ENCODE measurements at places on chromosomes 1 and 21.
A peak's percentile ranks its signal among the peaks of the same experiment; 100 is the strongest.

DNA sequence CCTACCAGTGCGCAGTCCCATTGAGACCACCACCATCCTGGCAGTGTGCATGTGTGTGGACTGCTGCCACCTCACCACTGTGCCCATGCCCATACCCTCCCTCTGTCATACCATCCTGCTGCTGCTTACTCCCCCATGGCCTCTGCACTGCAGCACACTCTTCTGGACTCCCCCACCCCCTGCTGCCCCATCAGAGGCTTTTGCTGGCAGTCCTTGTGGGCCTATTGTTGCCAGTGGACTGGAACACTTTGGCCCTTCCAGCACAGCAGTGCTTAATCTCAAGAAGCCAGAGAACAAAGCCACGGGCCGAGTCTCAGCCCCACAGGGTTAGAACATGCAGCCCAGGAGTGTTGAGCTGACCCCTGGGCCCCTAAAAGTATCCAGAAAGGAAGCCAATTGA, 41.9 kb upstream of the IVNS1ABP start:
- DNase-seq: no peak

DNA sequence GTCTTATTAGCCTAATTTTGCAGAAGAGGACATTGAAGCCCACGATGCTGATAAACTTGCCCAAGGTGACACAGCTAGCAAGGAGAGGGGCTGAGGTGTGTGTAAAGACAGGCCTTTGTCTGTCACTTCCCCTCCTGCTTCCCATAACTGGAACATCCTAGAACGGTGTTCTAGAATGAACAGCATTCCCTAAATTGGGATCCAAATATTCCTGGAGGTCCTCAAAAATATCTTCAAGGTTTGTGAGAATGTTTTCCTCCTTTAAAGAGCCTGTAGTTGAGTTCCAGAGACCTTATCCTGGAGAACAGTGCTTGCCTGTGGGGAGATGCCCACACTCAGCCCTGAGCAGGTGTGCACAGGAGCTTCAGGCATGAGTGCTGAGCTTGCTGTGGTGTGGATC, 41.5 kb upstream of the SAMD13 start:
- no peak for DNase-seq

DNA sequence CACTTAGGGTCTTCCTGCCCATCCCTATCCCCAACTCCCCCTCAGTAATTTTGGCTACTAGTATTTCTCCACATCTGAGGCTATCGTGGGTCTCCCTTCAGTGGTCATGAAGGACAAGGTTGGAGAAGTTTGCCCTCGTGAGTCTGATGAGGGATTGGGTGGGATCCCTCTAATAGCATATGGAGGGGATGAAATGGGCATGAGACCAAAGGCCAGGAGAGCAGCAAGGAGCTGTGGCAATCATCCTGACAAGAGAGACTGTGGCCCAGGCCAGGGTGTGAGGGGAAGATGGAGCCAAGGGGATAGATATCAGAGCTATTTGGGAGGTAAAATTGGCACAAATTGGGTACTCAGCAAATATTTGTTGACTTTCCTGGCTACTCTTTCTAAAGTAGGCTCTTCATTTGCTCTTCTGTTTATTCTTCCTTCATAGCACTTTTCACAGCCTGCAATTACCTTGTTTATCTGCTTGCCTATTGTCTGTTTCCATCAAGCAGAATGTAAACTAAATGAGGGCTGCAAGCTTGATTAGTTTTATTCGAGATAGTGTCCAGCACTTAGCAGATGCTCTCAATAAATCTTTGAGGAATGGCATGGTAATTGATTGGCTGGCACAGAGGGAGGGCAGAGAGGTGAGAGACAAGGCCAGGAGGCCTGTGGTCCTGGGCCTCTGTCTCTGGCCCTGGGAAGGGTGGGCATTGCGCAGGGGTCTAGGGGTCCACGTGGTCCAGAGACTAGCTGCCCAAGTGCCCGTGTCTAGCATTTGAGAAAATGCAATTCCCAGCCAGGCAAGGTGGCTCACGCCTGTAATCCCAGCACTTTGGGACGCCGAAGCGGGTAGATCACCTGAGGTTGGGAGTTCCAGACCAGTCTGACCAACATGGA, 1.5 kb upstream of the PLK3 start:
- DNase-seq: no peak

GRCh38 chr1:19661721-19662228, 2.9 kb upstream of the HTR6 start:
- DNase-seq: peak; percentile 44

- DNase-seq: no peak
Observed at GRCh38 chr1:154844297-154844681, 25.8 kb downstream of the KCNN3 start.

DNA sequence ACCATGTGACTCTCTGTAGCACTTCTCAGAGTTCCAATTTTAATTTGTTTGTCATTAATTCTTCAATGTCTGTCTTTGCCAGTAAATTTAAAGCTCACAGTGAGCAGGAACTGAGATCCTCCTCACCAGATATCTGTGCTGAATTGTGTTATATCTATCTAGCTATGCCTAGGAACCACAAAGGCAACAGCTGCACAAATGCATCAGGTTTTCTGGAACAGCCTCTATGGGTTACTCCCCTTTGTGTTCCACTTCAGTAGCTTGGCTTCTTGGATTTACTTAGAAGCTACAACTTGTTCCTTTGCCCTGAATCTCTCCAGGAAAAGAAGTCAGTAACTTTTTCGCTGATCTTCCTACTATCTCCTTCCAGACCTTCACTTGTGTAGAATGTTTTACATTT, 1237.8 kb upstream of the ADGRL4 start:
- no peak for DNase-seq

DNA sequence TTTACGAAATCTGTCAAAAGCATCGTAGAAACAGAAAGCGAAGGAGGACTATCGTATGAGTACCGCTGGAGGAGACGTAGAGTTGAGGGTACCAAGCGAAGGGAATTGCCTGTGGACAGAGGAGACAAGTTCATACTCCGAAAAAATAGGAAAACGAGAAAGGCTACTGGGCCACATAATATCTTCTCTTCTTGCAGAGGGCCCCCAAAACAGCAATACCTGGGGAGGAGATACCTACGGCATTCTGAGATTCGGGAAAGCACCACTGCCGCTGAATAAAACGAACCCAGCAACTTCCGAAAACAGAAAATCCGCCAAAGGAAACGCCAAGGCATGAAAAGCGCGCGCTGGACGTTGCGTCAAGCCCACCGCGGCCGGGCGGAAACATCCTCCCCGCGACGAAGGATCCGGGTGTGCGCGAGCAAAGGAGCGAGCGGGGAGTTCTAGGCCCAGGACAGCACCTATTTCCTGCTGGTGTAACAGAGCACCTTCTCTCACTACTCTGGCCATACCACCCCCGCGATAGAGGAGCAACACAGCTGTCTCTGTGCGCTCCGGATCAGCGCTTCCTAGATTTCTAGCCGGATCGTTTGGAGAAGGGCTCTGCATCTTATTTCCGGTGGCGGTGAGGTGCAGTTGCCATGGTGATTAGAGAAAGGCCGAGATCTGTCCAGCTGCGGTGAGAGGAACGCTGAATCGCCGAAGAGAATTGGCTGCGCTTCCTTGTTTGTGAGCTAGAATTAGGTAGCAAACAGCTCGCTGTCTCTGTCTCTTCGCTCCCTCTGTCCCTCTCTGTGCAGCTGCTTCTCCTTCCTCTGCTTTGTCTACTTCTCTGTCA, at the start of the genes EFCAB7 and ITGB3BP:
Gene EFCAB7, plus strand, starts transcription at position 635 of the 838 bp plus-strand sequence. CDS start 2,048 bp downstream, outside the sequence.
Gene ITGB3BP, minus strand, starts transcription at position 335 of the 838 bp plus-strand sequence. Its CDS starts 92 bp downstream, at position 243.
- peak; percentile 95 for DNase-seq

- no peak for DNase-seq
Observed at GRCh38 chr1:41588334-41588875, 103.9 kb upstream of the EDN2 start.

DNA sequence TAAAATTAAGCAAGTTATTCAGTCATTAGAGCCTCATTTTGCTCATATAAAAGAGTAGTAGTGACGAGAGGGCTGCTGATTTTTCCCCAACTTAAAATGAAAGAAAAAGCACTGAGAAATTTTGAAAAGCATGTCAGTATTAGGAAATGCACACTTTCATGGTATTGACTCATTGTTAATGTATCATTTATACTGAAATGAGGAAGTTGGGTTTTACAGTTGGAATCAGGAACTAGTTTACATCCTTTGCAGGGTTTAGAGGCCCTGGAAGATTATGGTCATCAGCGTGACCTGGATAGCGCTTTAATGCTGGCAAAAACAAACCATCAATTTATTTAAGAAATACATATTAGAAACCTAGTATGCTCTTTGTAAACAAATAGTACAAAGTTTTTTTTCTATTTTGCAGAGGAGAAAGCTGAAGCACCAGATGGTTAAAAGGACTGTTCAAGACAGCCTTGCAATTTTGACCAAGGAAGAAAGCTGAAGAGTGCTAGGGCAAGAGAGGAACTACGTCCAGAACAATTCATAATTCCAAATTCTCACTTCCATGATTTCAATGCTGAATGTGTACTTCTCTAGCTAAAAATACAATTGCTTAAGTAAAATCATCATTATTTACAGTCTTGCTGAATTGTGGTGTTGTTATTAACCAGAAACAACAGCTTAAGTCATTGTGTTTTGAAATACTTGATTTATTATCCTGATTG, 94.8 kb upstream of the SGIP1 start:
- DNase-seq: no peak

- no peak for DNase-seq
Observed at GRCh38 chr1:39525366-39526165, 34.1 kb downstream of the BMP8A start.

DNA sequence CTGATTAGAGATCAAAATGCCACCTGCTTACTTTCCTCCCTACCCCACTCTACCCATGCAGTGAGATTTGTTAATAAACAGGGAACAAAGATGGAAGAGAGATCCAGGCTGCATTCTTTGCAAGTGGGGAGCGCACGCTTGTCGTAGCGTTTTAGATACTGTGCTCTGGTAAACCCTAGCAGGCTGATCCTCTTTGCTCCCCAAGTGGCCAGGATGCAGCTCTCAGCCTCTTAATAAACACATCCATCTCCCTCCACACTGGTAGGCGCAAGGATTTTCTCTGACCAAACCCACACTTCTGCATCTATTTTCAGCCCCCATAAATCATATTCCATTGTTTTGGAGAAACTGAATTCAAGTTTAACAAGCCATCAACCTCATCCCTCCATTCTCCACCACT, 2.9 kb downstream of the PGBD5 start:
- no peak for DNase-seq

DNA sequence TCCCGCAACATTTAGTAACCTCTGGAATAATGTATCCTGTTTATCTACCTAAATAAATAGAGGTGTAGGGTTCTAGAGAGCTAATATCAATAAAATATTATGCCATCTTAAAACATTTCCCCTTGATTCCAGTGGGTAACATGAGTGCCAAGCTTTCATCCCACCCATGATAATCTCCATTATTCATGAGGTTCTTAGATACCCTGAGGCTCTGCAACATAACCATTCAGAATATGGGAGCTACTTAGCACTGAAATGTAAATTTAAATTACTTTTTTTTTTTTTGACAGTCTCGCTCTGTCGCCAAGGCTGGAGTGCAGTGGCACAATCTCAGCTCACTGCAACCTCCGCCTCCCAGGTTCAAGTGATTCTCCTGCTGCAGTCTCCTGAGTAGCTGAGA, 832.7 kb downstream of the BRINP3 start:
- DNase-seq: no peak

DNA sequence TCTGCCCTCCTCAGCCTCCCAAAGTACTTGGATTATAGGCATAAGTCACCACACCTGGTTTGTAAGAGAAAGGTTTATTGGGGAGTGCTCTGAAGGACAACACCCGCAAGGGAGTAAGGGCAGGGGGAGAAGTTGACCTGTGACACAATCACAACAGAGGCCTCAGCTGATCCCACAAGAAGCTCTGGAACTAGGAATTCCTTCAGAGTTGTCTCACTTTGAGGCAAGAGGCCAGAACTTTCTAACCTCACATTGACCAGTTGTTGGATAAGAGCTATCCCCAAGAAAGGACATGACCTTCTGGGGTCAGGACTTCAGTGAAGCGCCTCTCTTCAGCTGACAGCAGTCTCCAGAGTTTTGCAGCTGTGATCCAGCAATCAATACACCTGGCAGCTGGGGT, 27.4 kb upstream of the RC3H1 start:
- no peak for DNase-seq

- no peak for DNase-seq
Observed at GRCh38 chr1:67590329-67590728, 94.7 kb upstream of the GADD45A start.

DNA sequence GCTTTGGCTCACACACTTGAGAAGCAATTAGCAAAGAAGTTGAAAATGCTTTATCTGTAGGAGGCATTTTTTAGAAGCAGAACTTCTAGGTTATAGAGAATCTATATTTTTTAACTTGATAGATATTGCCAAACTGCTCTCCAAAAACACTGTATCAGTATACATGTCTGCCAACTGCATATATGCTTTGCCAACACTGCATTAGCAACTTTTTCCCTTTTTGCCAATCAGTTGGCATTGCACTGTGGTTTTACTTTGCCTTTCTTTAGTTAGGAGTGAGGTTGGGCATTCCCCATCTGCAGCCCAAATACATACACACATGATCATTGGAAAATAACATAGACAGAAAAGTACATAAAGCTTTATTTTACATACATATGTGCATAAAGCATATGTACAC, 15.0 kb downstream of the PADI3 start:
- DNase-seq: no peak

- no peak for DNase-seq
Observed at GRCh38 chr1:205444931-205445645, 10.8 kb downstream of the BLACAT1 start.

DNA sequence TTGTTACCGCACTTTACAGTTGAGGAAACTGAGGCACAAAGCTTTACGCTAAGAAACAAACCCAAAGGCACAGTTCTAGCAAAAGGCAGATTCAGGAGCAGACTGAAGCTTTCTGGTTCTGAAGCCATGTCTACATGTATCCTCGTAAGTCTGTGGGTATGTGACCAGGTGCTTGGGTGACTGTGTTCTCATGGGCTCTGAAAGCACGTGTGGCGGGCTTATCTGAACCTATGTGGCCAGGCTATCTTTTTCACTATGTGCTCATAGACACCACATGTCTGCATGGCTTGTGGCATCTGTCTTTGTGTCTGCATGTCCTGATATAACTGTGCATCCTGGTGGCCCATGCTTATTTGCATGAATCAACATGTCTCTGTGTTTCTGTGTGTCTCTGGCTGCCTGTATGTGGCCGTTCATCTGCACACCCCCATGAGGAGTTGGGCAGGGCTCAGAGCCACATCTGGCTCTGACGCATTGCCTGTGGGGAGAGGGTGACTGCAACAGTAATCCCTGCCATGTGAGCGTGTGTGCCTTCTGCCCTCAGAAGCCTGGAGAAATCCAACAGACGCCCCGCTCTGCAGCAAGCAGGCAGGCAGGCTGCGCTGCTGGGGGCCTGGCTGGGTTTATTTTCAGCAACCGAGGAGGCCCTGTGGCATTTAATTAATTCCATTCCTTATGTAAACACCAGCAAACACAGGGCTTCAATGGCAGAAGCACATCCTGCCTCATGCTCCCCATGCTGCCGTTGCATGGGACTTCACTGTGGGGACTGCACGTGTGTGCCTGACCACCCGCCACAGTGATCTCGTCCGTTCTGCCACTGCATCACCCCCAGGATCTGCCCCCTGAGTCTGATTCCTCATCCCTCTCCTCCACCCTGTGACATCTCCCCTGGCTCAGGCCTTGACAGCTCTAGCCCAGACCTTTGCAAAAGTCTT, 115.4 kb downstream of the TRABD2B start:
- DNase-seq: no peak

GRCh38 chr1:171174560-171175294, 10.4 kb upstream of the FMO2 start:
- no peak for DNase-seq
